ENCODE measurements at places on chromosomes 3 and 15.

- H3K27ac ChIP-seq: no peak overlapping the region
- H3K4me1 ChIP-seq: no peaks in the 10 kb centered on the region
- no peak for DNase-seq
- H3K27me3 ChIP-seq: no peaks in the 10 kb centered on the region
These were observed 48.3 kb upstream of the DNAJC13 start for GRCh38 chr3:132368962-132369361.

- no peaks in the 10 kb centered on the region for H3K27me3 ChIP-seq
- H3K4me3 ChIP-seq: no peak overlapping the region
- no peak overlapping the region for H3K27ac ChIP-seq
- no peaks in the 10 kb centered on the region for H3K36me3 ChIP-seq
- DNase-seq: peak; percentile 17
These were observed 26.0 kb upstream of the GNB5 start for GRCh38 chr15:52217186-52217585.

GRCh38 chr3:43855674-43856299 is 165.0 kb downstream of the ABHD5 start:
- peaks cover 37% of the 10 kb centered on the region for H3K27me3 ChIP-seq
- H3K4me1 ChIP-seq: no peaks in the 10 kb centered on the region
- no peak overlapping the region for H3K27ac ChIP-seq
- no peaks in the 10 kb centered on the region for H3K36me3 ChIP-seq

- no peak for DNase-seq
- H3K27ac ChIP-seq: no peak overlapping the region
These were observed 638.2 kb upstream of the NAALADL2 start for GRCh38 chr3:174220775-174221554.

- H3K27me3 ChIP-seq: no peaks in the 10 kb centered on the region
- no peaks in the 10 kb centered on the region for H3K36me3 ChIP-seq
- no peak overlapping the region for H3K27ac ChIP-seq
- no peak overlapping the region for H3K4me3 ChIP-seq
These were observed 446.8 kb downstream of the IGSF11 start for GRCh38 chr3:118587847-118588246.

DNA sequence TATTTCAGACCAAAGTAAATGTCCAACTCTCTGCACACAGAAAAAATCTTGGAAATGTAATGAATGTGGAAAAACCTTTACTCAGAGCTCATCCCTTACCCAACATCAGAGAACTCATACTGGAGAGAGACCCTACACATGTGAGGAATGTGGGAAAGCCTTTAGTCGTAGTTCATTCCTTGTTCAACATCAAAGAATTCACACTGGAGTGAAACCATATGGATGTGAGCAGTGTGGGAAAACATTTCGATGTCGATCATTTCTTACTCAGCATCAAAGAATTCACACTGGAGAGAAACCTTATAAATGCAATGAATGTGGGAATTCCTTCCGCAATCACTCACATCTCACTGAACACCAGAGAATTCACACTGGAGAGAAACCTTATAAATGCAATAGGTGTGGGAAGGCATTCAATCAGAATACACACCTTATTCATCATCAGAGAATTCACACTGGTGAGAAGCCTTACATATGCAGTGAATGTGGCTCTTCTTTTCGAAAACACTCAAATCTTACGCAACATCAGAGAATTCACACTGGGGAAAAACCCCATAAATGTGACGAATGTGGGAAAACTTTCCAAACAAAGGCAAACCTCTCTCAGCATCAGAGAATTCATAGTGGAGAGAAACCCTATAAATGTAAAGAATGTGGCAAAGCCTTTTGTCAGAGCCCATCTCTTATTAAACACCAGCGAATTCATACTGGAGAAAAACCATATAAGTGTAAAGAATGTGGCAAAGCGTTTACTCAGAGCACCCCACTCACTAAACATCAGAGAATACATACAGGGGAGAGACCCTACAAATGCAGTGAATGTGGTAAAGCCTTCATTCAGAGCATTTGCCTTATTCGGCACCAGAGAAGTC is 8.0 kb upstream of the ZNF501 start:
- no peak overlapping the region for H3K27ac ChIP-seq
- no peak overlapping the region for H3K4me3 ChIP-seq
- peaks cover 9% of the 10 kb centered on the region for H3K36me3 ChIP-seq
- H3K27me3 ChIP-seq: no peaks in the 10 kb centered on the region
- no peaks in the 10 kb centered on the region for H3K4me1 ChIP-seq
- no peak for DNase-seq

- no peak overlapping the region for H3K27ac ChIP-seq
- DNase-seq: no peak
- no peaks in the 10 kb centered on the region for H3K4me1 ChIP-seq
These were observed 79.2 kb downstream of the FOXB1 start for GRCh38 chr15:60083318-60083717.

GRCh38 chr3:194937882-194938321 is 252.2 kb downstream of the FAM43A start:
- no peaks in the 10 kb centered on the region for H3K36me3 ChIP-seq
- no peaks in the 10 kb centered on the region for H3K27me3 ChIP-seq
- H3K4me3 ChIP-seq: no peak overlapping the region
- no peak overlapping the region for H3K27ac ChIP-seq
- peak; percentile 45 for DNase-seq

DNA sequence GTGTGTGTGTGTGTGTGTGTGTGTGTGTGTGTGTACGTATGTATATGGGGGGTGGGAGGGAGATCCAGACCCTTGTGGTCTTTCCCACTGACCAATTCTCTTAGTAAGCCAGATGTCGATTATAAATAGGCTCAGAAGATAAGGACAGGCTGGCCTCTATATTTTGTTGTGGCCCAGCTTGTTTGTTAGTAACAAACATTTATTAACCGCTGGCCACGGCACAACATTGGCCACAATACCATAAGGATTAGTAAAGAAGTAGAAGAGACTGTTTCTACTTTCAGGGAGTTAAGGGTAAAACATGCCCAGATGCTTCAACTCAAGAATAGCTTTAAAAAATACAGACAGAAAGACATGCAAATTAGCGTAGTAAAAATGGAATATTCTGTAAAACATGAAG is 58.1 kb downstream of the ABHD2 start:
- H3K27me3 ChIP-seq: no peaks in the 10 kb centered on the region
- no peak overlapping the region for H3K4me3 ChIP-seq
- H3K27ac ChIP-seq: no peak overlapping the region

DNA sequence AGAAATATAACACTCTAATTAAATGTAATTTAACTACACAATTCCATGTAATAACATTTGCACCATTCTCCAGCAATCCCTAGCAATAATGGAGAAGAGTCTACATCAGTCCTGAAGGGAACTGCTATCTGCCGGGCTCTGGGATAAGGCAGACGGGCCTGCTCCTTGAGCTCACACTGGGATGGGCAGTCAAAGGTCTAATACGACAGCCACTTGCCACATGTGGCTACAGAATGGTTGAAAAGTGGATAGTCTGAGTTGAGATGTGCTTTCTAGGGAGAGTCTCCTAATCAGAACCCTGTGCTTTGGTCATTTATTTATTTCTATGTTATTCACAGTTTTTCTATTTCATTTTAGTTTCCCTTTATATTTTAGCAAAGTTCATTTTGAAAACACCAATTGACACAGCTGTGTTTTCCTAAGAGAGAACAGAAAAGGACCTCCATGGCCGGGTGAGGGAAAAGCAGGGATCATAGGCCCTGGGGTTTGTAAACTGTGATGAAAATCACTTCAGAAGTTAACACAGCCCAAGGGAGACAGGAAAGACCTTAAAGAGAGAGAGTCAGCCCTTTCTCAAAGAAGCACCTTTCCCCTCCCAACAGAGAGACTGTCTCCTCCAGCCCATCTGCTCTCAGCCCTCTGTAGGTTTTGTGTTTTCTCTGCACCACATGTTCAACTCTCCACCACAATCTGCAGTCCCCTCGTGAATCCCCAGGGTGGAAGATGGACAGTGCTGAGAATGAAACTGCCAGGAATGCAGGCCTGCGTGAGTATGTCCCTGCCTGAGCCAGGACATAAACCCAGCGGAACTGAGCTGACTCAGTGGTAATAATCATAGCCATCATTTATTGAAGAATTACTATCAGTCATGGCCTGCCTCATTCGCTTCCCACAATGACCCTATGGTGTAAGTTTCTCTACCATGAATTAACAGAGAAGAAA is 11.6 kb downstream of the FSIP1 start:
- no peak for DNase-seq
- H3K4me1 ChIP-seq: no peaks in the 10 kb centered on the region
- no peaks in the 10 kb centered on the region for H3K27me3 ChIP-seq
- H3K36me3 ChIP-seq: no peaks in the 10 kb centered on the region
- no peak overlapping the region for H3K4me3 ChIP-seq

DNA sequence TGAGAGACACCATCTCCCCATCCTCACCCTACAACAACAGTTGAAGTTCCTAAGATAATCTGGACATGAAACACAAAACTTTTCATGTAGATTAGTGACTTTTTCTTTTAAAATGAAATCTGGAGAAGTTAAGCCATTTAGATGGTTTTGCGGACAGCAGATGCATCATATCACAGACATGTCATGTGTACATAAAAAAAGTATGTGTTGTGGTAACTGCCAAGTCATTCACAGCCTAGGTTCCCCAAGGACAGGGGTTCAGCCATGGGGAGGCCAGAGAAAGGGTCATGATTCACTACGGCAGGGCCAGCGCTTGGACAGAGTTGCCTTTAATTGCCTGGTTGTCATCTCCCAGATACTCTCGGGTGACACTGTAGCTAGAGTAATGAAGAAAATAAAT is 163.2 kb downstream of the PDZRN3 start:
- H3K36me3 ChIP-seq: no peaks in the 10 kb centered on the region
- no peak for DNase-seq
- no peaks in the 10 kb centered on the region for H3K4me1 ChIP-seq
- no peaks in the 10 kb centered on the region for H3K27me3 ChIP-seq

DNA sequence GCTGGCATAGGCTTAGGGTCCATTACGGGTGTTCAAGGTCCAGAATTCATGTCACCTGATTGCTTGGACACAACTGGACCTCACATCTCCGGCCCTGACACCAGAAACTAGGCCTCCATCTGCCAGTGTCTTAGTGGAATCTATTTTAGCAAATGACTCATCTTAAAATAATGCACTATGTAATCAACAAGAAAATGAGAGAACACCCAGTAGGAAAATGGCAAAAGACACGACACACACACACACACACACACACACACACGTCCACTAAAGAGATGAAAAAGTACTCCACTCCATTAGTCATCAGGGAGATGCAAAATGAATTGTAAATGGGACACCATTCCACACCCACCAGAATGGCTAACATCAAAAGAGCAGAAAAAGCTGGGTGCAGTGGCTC is 11.2 kb downstream of the APBA2 start:
- no peak overlapping the region for H3K4me3 ChIP-seq
- no peak overlapping the region for H3K27ac ChIP-seq
- no peak for DNase-seq
- no peaks in the 10 kb centered on the region for H3K36me3 ChIP-seq
- no peaks in the 10 kb centered on the region for H3K27me3 ChIP-seq

DNA sequence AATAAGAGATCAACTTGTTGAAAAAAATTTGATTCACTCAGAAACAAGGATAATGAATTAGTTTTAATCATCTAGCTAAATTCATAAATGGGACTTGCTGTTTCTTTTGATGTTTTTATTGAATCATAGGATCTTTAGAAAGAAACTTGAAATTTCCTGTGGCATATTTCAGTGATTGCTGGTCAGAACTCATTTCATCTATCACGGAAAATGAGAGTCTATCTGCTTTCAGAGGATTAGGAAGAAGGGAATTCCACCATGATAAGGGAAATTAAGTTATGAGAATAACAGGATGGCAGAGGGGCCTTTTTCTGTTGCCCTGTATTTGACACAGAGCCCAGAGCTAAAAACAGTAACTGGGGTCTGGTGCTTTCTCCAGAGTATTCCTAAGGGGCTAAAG is 44.9 kb upstream of the CCNL1 start:
- no peak for DNase-seq
- H3K4me1 ChIP-seq: no peaks in the 10 kb centered on the region
- H3K27me3 ChIP-seq: no peaks in the 10 kb centered on the region
- H3K36me3 ChIP-seq: no peaks in the 10 kb centered on the region

- H3K27ac ChIP-seq: peak within 1 kb of the TSS; percentile 99
- peak; percentile 94 for DNase-seq
- peaks cover 7% of the 10 kb centered on the region for H3K4me1 ChIP-seq
- no peaks in the 10 kb centered on the region for H3K36me3 ChIP-seq
- H3K4me3 ChIP-seq: peak within 1 kb of the TSS; percentile 89
These were observed at the start of gene SCAANT1 for GRCh38 chr3:63911873-63912767. Gene SCAANT1 (minus strand): TSS chr3:63912383.

DNA sequence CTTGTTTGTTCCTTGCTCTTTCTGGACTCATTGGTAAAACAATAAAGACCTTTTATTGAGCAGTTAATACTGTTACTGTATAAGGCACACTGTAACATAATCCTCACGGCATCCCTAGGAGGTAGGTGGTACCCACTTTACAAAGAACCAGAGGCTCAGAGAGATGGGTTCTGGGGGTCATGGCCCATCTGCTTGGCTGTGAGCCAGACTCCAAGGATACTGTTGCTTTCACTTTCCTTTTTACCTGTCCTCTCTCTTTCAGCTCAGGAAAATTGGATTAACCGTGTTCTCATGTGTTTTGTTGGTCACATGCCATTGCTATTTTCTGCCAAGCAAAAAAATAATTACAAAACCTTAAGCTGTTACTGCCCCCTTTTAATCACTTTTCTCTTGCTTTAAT is 34.8 kb upstream of the FILIP1L start:
- no peaks in the 10 kb centered on the region for H3K27me3 ChIP-seq
- H3K4me3 ChIP-seq: no peak overlapping the region
- no peaks in the 10 kb centered on the region for H3K4me1 ChIP-seq
- H3K27ac ChIP-seq: no peak overlapping the region

- no peak overlapping the region for H3K4me3 ChIP-seq
- DNase-seq: no peak
- H3K27me3 ChIP-seq: no peaks in the 10 kb centered on the region
- H3K27ac ChIP-seq: no peak overlapping the region
These were observed 5.0 kb downstream of the CCNDBP1 start for GRCh38 chr15:43190178-43190577.

DNA sequence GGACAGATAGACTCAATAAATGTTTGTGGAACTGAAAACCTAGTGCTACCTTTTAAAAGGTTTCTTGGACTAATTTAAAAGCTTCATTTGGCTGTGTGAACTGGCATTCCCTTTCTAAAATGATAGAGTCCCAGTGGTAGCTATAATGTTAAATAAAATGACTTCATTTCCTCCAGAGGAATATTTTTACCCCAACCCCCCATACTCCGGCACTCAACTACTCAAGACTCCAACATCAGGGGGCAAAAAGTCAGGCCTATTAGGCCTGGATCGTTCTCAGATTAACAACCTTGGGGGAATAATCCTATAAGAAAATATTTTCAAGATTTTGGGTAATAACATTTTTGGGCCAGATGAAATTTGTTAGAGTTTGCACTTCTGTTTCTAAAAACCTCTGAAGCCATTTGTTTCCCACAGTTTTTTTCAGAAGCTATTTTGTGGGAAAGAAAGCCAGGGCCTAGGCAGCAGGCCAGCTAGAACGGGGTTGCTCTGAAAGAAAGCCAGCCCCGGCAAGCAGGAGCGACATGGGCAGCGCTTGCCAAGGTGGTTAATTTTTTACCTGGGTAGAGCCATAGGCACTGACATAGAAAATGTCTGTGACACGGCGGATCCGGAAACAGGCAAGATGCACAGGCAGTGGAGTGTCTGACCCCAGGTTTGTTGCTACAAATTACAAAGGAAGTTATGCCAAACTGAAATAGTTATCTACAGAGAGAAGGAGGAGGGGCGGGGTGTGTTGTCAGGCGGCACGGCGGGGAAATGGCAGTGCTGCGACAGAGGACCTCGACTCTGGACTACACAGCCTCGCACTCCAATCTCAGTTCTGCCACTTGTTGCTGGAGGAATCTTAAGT is 84.6 kb downstream of the MAGI1 start:
- DNase-seq: peak; percentile 85
- H3K36me3 ChIP-seq: no peaks in the 10 kb centered on the region

- H3K27me3 ChIP-seq: no peaks in the 10 kb centered on the region
- H3K4me1 ChIP-seq: peaks cover 3% of the 10 kb centered on the region
- H3K4me3 ChIP-seq: no peak overlapping the region
- H3K36me3 ChIP-seq: peaks cover 9% of the 10 kb centered on the region
These were observed 17.0 kb downstream of the IREB2 start for GRCh38 chr15:78454992-78455391.
